ENCODE measurements at places on chromosomes 11 and 22.

GRCh38 chr11:61495801-61496601 lies 12.5 kb upstream of the LRRC10B start:
- no peak for DNase-seq

- DNase-seq, result no peak
Measured at GRCh38 chr22:41826021-41826420, 6.9 kb upstream of the SREBF2 start.

DNA sequence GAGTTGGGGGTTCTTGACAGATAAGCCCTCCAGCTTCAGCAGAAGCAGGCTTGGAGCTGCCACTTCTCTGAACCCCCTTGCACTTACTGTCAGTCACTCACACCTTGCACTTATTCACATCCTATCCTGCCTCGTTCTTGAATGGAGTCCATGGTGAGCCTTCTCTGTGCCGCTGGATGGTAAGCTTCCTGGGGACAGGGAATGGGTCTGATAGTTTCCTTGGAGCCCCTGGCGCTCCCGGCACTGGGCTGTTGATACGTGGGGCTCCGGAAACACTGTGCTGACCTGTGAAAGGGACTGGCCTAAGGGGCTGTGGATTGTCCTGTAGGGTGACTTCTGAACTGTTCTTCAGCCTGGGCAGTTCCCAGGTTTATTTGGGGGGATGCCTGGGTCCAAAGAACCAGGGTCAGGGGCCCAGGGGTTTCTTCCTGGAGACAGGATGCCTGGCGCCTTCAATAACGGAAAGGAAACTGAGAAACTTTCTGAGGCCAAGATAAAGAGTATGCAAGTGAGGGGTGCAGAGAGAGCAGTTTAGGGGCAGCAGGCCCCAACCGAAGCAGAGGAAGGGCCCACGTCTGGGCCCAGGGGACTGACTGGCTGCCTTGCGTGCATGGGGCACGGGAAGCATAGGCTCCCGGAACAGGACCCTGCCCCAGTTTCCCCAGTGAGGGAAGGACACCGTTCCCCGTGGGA lies 709 bp upstream of the ST3GAL4 start:
- DNase-seq, result no peak

GRCh38 chr11:72760539-72761405 lies 8.6 kb upstream of the ARAP1 start:
- no peak for DNase-seq

- no peak for DNase-seq
Measured at GRCh38 chr11:35006389-35007128, 90.1 kb downstream of the PDHX start.

- no peak for DNase-seq
Measured at GRCh38 chr22:22902247-22903001, 14.8 kb downstream of the IGLL5 start.
